ENCODE measurements at places on chromosomes 7 and 10.

DNA sequence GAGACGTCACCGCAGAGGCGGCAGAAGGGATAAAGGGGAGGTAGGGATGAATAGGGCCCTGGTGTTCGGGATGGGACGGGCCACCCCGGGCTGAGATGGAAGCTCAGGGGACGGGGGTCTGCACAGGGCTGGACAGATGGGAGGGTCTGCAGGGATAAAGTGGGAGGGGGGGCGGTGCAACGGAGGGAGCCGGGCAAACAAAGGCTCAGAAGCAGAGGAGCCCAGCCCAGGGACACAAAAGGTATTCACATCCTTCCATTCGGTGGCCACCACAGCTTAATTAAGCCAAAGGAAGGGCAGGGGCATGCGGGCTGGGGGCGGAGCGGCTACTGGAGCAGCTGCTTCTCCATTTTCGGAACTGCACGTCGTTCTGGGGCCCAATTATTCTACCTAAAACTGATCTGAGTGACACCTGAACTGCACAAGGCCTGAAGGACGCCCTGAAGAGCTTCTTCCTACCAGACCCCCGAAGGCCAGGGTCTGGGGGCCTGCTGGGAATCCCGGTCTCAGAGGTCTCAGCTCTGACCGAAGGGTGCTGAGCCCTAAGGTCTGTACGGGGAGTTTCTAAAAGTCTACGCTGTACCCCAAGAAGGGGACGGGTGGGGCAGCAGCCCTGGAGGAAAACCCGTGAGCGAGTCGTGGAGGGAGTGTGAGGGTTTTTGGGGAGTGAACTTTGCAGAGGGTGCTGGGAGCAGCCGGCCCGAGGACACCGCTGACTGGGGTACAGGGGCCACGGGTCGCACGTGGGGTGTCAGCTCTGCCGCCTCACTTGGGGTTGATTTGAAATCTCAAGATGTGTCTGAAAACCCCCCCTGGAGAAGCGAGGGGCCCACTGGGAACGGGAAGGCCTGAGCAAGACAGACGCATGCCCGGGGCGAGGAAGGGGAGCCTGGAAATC lies 334.8 kb downstream of the DNAJB6 start:
- DNase-seq: no peak

- DNase-seq: no peak
Observed at GRCh38 chr7:155834486-155835048, 22.3 kb upstream of the SHH start.

GRCh38 chr7:33024189-33024757 lies 38.3 kb downstream of the NT5C3A start:
- DNase-seq: no peak

DNA sequence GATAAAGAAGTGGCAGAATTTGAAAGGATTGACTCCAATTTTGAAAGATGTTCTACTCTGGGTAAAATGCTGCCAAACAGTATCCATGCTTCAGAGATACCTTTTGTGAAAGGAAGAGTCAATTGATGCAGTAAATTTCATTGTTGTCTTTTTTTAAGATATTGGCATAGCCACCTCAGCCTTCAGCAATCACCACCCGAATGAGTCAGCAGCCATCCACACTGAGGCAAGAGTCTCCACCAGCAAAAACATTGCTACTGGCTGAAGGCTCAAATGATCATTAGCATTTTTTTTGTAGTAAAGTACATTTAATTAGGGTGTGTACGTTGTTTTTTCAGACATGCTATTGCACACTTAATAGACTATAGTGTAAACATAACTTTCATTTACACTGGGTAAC lies 31.7 kb upstream of the CYP26C1 start:
- DNase-seq: no peak

DNA sequence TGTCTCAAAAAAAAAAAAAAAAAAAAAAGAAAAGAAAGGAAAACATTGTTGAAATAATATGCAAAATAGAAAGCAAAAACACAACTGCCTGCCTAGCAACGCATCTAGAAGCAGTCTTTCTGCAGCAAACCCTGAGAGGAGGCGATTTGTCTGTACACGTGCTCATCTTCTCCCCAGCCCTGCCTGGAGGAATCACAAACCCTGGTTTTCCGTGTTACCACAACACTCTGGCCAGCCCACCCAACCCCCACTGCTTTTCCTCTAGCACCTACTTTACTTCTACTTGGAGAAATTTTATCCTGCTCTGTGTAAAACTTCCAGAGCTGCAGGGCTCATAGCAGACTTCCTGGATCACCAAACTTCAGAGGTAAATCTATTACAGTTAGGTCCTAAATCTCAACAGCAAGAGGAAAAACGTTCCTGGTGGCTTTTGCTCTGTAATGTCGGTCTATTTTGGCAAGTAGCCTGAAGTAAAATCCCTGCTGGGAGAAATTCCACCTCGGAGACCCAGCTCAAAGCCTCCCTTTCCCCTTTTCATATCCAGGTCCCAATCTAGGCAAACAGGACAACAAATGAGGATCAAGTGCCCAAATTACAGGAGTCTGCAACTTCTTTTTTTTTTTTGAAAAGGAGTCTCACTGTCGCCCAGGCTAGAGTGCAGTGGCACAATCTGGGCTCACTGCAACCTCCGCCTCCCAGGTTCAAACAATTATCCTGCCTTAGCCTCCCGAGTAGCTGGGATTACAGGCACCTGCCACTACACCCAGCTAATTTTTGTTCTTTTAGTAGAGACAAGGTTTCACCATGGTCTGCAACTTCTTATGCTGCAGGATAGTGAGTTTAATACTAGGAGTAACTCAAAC lies 91.6 kb downstream of the DNMBP start:
- no peak for DNase-seq

DNA sequence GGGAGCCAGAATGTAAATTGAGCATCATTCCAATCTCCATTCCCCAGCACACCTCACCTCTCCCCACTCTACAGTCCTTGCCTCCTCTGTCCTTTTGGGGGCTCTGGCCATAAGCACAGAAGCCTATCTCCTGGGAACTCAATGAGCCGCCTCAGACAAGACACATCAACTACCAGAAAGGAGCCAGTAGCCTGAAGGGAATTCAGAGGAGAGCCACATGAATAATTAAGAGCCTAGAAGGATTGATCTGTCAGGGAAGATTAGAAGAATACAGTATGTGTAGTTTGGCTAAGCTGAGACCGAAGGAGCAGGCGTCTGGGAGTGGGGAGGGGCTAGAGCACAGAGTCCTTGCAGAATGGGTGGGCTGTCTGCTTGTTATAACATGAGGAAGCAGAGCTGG lies 31.2 kb downstream of the FRMD4A start:
- no peak for DNase-seq

DNA sequence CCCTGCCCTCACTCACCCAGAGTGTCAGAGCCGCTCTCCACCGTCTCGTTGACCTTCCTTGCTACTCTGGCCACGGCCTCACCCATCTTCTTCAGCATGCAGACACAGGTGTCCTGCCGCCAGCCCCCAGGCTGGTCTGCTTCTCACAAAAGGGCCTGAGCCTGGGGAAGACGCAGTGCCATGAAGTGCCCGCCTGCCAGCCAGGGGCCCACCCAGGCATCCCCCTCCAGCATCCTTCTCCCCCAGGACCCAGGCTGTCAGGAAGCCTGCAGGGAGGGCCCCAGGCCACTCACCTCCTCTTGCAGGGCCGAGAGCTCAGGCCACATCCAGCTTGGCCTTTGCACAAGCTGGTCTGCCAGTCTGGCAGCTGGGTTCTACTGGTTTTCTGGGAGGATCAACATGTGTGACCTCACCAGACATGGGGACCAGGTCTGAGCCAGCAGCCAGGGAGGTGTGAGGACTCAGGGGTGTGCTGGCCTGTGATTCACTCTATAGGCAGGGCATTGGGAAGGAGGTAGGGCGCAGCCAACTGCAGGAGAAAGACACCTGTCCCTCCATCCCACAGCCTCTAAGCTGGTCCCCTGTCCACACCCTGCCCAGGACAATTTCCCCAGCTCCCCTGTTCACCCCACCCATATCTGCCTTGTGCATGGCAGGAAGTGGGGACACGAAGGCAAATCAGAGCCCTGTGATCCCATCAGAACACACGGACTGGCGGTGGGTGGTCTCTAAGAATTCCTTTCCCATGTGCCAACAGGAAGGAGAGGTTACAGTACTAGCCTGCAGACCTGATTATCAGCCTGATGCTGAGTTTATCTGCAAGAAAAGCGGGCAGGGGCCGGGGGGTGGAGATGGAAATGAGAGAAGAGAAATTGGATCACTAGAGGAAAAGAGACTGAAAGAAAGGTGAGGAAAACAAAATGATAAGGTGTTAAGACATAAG lies 5.7 kb downstream of the LRRC20 start:
- DNase-seq: no peak

DNA sequence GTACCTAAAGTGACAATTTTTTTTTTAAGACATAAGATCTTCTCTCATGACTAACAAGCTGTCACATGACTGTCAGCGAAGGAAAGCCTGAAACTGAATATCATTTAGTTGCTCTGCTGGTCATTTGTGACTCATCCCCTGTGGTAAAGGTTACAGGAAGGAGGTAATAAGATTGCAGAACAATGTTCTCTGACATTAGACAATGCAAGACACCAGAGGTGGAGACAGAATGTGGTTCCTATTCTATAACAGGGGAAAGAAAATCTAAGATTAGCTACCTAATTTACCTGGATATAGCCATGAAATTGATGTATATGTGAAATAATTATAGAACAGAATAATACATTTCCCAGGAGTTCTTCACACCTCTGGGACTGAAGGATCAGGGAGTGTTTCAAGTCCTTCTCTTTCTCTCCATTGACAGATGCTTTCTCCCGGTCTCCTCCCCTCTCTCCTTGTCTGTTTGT lies 47.7 kb downstream of the LRGUK start:
- DNase-seq: no peak

- no peak for DNase-seq
Observed at GRCh38 chr7:119868387-119868786, 404.6 kb upstream of the KCND2 start.

- DNase-seq: no peak
Observed at GRCh38 chr10:88707429-88708155, 1.5 kb downstream of the LIPK start.

DNA sequence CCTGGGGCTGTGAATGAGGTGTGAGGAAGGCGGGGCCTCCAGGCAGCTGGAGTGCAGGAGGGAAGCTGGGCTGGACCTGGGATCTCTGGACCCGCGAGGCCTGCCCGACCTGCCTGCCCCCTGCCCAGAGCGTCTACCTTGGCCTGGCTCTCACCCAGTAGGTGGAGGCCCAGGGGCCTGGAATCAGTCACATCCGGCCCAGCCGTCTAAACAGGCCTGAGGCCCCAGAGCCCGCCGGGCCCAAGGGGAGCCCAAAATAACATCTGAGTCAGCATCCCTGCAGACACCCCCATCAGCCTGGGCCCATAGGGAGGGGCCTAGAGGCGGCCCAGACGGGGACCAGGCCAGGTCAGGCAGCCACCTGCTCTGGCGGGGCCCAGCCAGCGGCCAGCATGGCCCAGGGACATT lies 15.1 kb upstream of the ELN start:
- no peak for DNase-seq

- no peak for DNase-seq
Observed at GRCh38 chr7:76009672-76010600, 15.5 kb upstream of the TMEM120A start.

DNA sequence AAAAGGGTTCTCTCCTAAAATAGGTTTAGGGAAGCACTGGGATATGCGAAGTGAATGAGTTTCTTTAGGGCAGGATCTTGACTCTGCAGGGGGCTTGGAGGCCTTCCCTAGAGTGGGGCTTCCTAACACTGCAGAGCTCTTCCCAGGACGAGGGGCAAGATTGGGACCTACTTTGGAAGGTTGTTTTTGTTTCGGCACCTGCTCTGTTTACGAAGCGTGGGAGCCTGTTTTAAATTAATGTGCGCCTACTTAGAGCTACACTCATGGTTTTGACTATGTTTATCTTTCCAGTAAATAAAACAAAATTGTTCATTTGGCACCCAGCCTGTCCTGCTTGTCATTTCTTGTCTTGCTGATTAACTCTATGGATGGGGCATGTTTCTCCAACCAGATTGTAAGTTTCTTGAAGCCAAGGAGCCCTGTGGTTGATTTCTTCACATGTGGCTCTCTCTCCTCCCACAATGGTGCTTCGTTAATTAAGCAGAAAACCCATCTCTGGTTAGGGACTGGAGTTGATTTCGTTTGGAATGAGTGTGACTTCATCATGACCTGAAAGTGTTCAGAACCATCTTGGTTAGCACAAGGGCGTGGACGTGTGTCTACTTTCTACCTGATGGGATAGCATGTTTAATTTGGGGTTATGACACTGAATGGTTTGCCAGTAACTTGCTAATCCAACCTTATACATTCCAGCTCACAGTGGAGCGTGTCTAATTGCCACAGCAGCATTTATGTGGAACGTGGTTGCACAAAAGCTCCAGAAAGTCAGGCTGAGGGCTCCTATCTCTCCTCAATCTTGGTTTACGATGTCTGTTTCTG lies 98.1 kb downstream of the TCF7L2 start:
- DNase-seq: no peak

DNA sequence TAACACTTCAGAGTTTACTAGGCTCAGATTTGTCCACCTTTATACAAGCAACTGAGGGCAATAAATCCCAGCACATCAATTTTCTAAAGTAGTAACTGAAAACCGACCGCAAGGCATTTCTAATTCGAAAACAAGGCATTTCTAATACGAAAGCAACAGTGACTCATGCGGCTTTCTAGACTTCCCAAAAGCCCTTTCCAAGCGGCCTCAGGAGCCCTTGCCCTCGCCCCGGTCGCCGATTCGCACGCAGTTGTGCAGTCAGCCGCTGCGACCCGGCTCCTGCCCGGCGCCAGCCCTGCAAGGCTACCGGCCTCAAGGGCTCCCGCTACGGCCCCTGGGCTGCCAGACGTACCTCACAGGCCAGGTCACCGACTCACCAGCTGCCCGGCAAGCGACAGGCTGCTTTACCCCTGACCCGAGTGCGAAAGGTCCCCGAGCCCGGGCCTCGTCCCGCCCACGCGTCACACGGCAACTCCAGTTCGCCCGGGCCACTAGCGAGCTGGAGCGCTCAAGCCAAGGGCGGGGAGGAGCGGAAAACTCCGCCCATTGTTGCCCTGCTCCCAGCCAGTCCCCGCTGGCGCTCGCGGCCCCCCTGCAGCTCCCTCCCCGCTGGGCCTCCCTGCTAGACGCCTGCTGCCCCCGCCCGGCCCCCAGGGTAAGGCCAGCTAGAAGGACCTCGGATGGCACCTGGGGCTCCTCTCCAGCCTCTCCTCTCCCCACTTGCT lies 7.3 kb downstream of the NCOA4 start:
- peak; percentile 91 for DNase-seq

DNA sequence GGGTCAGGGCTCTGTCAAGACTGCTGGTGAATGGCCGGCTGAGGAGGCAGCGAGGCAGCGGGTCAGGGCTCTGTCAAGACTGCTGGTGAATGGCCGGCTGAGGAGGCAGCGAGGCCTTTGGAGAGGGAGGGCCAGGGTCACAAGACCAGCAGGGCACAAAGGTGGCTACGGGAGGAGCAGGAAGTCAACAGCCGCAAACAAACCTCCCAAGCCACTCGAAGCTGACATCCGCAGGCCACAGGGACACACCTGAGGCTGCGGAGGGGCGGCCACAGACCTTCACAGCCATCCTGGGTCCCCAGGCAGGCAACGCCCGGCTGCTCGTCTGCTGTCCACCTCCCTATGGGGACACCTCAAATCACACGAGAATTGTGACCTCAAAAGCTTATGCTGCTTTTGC lies 8.9 kb upstream of the GPER1 start:
- no peak for DNase-seq

GRCh38 chr7:36820527-36821170 lies 96.4 kb upstream of the AOAH start:
- no peak for DNase-seq

- no peak for DNase-seq
Observed at GRCh38 chr7:157096286-157097055, 42.3 kb upstream of the UBE3C start.
